ENCODE measurements at places on chromosomes 7 and 10.

GRCh38 chr7:50792342-50793119, 9.8 kb upstream of the GRB10 start:
- DNase-seq: peak; percentile 65

DNA sequence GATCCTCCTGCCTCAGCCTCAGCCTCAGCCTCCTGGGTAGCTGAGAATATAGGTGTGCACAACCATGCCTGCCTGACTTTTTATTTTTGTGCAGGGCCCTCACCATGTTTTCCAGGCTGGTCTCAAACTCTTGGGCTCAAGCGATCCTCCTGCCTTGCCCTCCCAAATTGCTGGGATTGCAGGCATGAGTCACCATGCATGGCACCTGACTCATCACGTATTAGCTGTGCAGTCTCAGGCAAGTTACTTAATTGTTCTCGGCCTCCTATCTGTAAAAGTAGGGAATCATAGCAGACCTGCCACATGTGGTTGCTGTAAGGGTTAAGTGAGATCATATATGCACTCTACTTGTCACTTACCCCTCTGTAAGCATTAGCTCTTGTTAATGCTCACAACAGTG, 117.2 kb downstream of the ANLN start:
- no peak for DNase-seq

DNA sequence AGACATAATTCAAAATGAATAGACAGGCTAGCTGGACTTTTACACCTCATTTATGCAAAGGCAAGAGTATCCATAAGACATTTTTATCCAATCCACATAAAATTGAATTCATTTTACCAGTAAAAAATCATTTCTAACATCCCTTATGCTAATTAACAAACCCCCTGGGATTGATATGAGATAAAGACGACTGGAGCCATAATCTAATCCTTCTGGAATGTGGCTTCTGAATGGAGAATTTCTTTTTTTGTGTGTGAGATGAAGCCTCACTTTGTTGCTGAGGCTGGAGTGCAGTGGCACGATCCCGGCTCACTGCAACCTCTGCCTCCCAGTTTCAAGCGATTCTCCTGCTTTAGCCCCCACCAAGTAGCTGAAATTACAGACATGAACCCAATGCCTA, 90.4 kb downstream of the AKR1D1 start:
- DNase-seq: no peak

GRCh38 chr7:24869572-24869971, 110.4 kb downstream of the OSBPL3 start:
- no peak for DNase-seq

Data from KBM-7 (cell line).